RPMI7951 (cell line): ENCODE measurements at places on chromosomes 4 and X.
A peak's percentile ranks its signal among the peaks of the same experiment; 100 is the strongest.

DNA sequence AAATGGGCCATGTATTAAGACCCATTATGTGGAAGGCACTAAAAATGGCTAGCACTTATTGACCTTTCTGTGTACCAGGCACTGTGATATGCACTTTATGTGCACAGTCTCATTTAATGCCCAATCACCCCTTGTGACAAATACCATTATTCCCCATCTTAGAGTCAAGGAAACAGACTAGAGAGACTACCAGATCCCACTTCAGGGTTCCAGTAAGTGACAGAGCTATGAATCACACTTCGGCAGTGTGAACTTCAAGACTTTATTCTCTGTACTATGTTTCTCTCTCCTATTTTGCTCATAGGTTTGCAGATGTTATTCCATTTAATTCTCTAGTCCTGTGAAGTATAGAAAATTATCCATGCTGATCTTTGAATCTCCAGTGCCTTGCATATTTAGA is 107.0 kb downstream of the NFKB1 start:
- DNase-seq = peak; percentile 21

DNA sequence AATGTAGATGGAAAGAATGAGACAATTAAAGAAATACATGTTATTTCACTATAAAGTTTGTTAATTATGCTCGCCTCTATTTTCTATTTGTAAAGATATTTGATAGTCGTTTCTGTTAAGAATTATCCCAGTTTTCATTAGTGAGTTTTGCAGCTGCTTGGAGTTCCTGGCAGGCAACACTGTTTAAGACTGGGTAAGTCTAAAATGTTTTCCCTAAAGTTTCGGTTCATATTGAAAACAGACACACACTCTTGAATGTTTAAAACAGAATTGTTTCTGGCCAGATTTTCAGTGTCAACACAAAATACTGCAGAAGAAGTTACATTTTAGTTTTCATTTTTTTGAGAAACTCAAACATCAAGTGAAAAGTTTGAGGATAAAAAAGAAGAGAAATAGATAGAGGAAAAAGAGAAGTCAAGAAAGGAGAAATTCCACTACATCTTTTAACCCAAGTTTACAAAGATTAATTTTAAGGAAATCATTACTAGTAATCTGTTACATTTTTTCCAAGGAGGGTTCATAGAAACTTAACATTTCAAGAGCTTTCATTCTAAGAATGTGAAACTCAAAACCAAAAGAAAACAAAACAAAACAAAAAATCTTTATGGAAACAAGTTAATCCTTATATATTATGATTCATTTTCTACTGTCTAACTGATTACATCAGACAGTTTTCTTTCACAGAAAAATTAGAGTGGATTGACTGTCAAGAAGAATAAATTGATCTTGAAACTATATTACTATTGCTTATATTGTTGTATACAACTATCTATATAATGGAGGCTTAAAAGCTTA is 305.5 kb downstream of the FAT4 start:
- no peak for DNase-seq

DNA sequence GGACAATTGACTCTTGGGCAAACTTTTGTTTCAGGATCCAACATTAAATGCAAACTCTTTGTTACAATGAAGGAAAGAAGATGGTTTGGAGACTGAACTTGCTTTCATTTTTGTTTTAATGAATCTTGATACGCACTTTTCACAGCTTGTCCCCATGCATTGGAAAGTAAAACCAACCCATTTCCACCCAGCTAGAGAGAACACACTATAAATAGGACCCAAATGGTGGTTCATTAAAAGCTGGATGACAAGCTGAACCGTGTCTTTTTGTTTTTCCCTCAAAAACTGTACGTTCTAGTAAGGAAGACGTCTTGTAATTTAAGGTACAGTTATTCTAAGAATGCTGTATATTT is 95.3 kb upstream of the EGFL6 start:
- DNase-seq = no peak

DNA sequence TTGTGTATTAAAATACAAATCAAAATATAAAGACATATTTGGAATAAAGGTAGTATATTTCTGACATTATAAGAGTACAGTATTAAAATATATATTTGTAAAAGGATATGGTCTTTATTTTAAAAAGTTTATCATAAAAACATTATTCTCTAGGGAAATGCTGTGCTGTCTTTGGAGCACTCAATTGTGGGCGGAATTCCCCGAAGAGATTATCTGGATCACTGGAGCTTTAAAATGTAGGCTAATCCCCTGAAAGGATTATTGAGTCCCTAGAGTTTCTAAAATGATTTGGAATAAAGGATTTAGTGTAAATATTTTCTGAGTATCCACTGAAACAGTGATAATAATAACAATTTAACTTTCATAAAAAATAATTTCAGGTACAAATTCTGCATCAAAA is 1239.4 kb downstream of the TECRL start:
- no peak for DNase-seq

DNA sequence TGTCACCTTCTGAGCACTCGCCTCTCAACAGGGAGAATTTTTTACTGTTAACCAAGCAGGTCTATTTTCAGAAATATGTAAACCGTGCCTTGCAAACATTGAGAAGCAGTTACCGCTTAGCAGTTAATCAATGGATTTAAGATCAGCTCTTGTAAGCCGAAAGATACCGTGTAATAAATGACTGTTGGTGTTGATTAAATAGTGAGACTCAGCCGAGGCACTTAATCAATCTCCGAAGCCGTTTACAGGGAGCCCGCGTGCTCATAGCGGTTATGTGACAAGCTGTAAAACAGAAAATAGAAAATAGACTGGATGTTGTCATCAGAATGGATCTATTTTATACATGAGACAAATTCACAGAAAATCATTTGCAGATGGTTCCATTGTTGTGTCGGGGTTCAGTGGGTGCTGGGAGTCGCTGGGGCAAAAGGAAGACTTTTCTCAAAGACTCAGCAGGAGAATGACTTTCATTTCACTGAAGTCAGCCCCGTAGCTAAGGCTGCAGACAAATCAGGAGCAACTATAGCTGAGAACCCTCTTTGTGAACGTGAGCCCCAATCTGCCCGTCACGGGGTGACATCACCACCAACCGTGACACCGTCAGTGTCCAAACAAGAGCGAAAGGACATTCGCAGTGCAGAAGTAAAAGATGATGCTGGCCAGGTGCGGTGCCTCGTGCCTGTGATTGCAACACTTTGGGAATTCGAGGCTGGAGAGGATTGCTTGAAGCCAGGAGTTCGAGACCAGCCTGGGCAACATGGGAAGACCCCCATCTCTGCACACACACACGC is 275.3 kb downstream of the CRLF2 start:
- no peak for DNase-seq

- no peak for DNase-seq
Measured at GRCh38 chr4:112196461-112196860, 35.1 kb upstream of the AP1AR start.

DNA sequence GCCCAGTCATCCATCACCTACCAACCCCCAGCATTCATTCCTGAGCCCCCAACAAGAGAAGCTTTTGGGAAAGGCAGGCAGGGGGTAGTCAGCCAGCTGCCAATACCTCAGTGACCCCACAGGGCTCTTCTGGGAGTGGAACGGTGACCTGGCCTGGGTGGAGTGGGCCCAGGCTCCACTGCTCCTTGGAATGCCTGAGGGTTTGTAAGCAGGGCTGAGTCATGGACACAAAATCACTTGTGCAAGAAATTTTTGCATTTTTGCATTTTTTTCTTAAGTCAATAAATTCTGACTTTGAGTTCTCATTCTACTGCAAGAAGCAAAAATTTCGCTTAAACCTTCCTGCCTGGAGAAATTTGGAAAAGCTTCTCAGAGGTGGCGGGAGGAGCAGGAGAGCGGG is 18.5 kb downstream of the SORCS2 start:
- peak; percentile 77 for DNase-seq

DNA sequence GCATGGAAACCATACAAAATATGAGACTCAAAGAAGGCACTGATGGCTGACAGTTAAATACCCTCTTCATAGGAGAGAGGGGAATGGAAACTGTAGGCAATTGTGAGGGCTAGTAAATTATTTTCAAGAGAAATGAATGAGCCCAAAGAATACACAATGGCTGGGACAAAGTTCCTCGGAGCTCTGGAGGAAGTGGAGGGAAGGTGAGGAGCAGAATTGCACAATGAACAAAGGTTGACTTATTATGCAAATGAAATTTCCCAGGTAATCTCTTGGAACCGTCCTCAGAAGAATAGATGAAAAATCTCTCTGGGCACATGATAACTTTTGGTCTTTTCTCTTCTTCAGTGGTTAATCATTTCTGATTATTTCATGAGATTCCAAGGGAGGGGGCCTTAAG is 202.6 kb upstream of the VCX start:
- DNase-seq = no peak

DNA sequence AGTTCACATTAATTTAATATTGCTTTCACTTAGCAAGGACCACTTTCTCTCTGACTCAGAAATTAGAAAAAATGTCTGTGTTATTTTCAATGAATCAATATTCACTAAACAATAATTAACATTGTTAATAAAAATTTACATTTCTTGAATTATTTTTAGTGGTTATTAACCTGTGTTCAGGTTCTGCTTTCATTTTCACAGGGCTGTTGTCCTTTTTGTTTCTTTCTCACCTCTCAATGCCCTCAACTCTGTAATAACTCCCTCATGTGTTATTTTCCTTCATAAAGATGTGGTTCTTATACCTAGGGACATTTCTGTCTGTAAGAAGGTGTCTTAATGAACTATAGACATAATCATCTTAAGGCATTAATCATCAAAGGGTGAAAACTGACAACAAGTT is 43.1 kb upstream of the PRR27 start:
- DNase-seq = no peak
